ENCODE measurements at places on chromosomes 4 and X.
A peak's percentile ranks its signal among the peaks of the same experiment; 100 is the strongest.

GRCh38 chrX:47815901-47816845, 20.5 kb upstream of the ZNF81 start:
- no peak for DNase-seq

DNA sequence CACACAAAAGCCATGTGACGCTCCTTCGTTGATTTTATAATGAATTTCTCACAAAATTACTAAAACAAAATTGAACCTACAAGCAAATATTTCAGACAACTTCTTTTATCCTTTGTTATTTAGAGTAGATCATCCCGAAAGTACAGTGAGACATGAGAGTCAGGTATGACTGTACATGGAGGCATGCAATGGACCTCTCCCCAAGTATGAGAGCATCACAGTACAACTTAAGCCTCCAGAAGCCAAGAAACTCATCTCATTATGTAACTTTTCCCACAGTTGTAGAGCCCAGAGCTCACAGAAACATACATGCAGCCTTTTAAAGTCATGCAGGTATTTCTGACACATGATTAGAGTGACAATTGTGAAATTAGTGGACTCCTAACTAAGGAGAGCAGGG, 167.7 kb downstream of the PAPSS1 start:
- no peak for DNase-seq

GRCh38 chr4:13190093-13190721, 293.9 kb downstream of the RAB28 start:
- DNase-seq: no peak

GRCh38 chr4:89382439-89382838, 74.8 kb upstream of the GPRIN3 start:
- no peak for DNase-seq

- DNase-seq: no peak
Observed at GRCh38 chrX:1686642-1687041, 71.8 kb downstream of the ASMT start.

DNA sequence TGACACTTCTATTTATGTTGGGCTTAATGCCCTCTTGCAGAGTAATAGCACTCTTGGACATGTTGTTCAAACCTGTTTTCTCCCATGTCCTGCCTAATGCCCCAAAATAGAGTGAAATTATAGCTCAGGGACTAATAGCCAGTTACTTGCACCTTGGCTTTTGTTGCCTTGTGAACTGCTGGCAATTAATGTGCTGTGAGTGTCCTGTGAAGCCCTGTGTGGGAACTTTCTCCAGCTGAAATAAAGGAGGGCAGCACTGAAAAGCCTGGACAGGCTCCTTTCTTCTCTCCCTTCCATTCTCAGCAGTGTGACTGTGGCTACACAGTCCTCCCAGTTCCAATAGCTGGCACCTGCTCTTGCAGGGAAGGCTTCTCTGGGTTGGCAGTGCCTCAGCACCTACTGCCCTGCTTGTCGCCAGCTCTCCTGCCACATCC, 72.4 kb downstream of the DCLK2 start:
- peak; percentile 64 for DNase-seq

GRCh38 chr4:155707251-155707650, 40.6 kb downstream of the GUCY1A1 start:
- DNase-seq: no peak

- DNase-seq: no peak
Observed at GRCh38 chr4:68712207-68712606, 41.8 kb upstream of the UGT2B15 start.

DNA sequence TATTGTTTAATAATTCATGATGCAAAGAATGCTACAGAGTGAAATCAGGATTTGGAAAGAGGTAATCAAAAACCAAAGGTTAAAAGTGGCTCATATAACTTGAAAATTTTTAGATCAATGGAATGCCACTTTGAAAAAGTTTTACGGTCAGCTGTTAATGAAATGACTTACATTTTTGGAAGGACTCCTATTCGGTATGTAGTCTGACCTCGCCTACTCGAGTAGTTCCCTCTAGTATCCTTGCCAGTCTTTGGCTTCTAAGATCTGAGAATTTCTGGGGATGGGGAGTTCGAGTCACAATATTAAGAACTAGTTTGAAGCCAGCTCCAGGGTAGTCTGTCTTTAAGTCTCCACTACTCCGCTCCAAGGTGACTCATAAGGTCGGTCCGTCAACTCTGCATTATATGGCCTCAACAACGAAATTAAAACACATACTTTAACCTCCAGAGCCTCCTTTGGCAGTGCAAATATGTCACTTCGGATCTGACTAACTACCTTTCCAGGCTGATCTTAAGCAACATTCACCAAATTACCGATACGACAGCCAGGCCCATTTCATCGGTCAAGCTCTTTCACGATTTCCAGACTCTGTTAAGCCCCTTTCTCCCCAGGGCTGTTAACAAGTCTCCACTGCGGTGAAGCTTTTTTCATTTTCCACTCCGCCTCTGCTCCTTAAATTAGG, 733 bp upstream of the NAA15 start:
- DNase-seq: no peak

DNA sequence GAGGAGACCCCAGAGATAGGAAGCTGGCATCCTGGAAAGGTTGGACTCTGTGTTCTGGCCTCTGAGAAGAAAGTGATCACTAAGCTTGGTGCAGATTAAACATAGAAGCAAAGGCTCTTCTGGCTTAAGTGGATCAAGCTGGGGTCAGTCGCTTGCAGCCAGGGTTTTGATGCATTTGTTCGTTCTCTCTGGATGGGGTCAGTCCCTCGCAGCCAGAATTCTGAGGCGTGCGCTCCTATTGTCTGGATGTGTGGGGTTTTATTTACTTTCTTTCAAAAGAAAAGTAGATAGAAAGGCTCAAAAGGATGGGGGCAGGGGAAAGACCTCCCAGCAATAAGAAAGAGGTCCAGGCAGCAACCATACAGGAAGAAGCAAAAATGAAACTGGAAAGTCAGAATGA, 152.6 kb downstream of the DHRSX start:
- DNase-seq: no peak

- no peak for DNase-seq
Observed at GRCh38 chrX:39275500-39276068, 474.3 kb downstream of the MID1IP1 start.

DNA sequence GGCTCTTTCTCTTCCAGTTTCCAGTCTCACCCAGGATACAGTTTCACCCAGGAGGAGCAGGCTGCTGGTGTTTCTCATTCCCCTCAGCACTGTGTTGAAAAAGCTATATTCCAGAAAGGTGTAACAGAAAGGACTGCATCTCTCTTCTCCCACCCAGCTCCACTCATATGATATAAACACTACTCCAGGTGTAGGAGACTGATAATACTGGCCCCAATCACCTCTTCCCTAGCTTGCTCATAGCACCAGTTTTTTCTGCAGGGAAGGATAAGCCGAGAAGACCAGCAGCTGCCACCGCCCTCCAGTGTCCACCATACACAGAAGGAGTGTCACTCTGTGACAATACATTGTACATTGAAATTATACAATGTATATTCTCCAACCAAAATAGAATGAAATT, 105.5 kb upstream of the STK26 start:
- DNase-seq: no peak

Measured in G401 (cell line).